GM13976 (cell line): ENCODE measurements at places on chromosomes 12 and 14.

DNA sequence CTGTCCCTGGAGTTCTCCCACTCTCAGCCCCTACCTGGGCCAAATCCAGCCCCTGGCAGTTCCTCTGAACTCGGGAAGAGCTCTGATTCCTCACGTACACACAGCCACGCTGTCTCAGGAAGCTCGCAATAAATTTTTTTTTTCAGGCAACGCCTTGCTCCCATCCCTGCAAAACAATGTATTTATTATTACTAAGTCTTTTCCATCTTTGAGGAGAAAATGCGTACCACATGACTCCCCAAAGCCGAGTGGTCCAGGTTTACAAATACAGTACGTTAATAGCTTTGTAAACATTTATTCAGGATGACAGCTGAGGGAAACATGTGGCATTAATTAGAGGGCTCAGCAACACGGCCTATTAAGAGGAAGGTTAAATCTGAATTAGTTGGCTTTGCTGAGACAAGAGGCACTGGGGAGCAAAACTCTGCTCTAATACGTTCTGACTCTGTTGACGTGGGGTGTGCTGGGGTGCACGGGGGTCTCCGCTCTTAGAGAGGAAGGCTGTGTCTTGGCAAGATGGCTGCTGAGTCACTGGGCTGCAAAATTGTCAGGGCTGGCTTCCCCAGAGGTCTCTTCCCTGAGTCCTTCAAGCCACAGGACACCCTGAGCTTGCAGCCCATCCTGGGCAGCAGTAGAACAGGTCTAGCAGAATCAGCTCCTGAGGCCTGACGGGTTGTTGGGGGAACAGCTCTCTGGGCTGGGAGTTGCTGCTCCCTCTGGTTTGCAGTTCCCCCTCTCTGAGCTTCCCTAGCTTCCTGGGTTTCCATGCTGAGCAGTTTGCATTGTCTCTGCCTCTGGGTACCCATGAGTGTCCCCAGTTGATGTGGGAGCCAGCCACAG is 185.2 kb upstream of the TBX3 start:
- DNase-seq = no peak

- no peak for DNase-seq
Observed at GRCh38 chr12:18496156-18496555, 234.8 kb downstream of the PIK3C2G start.

DNA sequence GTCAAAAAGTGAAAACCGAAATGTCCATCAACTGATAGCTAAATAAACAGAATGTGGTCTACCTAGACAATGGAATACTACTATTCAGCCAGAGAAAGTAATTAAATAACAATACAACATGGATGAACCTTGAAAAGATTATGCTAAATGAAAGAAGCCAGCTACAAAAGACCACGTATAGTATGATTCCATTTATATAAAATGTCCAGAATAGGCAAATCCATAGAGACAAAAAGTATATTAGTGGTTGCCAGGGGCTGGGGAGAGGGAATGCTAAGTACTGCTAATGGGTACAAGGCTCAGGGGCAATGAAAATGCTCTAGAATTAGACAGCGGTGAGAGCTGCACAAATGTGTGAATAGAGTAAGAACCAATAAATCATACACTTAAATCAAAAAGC is 29.9 kb downstream of the CDC42BPB start:
- no peak for DNase-seq

DNA sequence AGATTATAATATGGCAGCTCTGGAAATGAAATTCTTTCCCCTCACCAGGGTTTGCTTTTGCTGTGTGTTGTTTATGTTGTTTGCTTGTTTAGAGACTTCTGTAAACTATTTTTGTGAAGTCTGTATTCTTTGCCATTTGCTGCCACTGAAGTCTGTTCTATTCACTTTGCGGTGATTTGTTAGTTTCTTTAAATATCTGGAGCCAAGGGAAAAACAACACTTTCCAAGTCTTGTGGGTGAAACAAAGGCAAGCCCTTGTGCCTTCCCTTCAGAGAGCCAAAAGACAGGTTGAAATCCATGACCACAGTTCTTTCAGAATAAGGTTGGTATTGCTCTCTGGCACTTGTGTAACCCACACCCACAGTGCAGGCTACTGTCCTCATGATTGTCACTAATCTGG is 59.5 kb upstream of the RNU6-7 start:
- DNase-seq = no peak

DNA sequence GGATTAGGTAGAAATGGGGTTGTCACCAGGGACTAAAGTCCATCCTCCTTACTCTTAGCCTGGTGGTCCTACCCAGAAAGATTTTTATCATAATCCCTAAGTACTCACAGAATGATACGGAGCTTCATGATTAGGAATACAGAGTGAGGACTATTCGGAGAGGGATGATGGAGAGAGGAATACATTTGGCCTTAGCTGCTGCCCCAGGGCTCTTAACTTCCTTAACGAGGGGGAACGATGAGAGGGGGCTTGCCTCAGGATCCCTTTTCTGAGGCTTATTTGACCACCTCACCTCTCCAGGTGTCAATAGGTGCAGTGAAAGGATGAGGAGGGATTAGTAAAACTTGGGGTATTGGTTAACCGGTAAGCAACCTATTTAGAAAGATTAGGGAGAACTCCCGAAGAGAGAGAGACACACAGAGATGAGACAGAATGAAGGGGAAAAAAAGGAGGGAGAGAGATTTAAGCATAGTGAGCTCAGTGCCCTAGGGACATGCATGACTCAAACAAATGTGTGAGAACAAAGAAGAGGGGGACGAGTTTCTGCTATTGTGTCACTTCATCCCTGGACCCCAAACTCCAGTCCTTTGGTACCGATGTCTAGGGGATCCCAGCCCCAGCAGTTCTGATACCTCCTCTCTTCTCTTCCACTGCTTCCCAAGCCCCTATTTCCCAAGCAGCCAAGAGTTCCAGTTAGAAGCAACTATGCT is 1.1 kb downstream of the NFE2 start:
- DNase-seq = no peak

GRCh38 chr12:82627799-82628198 is 58.9 kb upstream of the TMTC2 start:
- peak; percentile 21 for DNase-seq

- no peak for DNase-seq
Observed at GRCh38 chr14:22952418-22952817, 4.5 kb downstream of the HAUS4 start.

DNA sequence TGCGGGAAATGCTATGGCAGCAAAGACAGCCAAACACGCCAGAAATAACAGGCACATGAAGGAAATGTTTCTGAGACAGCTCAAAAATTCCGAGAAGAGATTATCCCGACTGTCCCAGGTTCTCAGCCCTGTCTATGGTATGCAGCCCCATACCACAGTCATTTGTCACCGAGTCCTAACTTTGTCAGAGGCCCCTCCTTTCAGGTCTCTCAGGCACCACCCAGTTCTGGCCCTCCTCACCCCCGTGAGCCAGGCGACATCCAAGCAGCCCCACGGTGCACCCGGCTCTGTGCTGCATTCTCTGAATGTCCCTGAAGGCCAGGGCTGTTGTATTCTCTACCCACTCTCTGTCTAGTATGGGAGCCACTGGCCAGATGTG is 24.0 kb downstream of the SSH1 start:
- no peak for DNase-seq

GRCh38 chr12:83514372-83514771 is 827.7 kb downstream of the TMTC2 start:
- no peak for DNase-seq

DNA sequence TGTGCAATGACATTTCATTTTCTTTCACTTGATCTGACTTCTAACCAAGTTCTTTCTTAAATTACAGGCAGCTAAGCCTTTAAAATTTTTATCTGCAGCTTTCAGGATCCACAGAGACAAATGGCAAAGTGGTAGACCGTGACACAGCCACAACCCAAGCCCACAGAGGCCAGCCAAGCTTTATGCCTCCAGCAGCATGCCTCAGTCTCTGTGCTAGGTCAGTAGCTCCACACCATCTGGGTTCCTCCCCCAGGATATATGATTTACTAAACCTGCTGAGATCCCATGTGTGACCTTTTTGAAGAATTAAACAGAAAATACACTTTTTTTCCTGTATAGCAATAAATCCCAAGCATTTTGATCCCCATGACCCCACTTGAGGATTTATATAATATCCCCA is 290.4 kb upstream of the CAND1 start:
- DNase-seq = no peak

DNA sequence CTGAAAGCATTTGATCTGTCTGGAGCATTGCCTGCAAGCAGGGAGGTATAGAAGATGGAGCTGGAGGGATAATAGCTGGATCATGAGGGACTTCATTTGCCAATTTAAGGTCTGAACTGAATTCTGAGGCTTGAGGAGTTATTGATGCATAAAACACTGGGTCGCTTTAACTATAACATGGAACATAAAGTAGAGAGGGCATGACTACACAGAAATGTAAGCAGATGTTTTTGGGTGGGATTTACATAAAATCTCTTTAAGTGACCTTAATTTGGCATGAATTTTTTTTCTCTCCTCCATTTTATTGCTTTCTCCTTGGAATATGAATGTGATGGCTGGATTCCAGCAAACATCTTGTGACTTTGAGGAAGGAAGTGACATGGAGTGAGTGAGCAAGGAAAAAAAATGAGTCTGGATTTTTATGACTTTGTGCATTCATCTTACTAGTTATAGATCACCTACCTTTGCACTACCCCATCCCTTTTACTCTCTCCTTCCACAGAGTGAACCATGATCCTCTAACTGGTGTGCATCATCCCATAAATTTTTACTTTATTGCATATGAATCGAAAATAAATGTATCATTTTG is 356.0 kb downstream of the DUSP6 start:
- no peak for DNase-seq

DNA sequence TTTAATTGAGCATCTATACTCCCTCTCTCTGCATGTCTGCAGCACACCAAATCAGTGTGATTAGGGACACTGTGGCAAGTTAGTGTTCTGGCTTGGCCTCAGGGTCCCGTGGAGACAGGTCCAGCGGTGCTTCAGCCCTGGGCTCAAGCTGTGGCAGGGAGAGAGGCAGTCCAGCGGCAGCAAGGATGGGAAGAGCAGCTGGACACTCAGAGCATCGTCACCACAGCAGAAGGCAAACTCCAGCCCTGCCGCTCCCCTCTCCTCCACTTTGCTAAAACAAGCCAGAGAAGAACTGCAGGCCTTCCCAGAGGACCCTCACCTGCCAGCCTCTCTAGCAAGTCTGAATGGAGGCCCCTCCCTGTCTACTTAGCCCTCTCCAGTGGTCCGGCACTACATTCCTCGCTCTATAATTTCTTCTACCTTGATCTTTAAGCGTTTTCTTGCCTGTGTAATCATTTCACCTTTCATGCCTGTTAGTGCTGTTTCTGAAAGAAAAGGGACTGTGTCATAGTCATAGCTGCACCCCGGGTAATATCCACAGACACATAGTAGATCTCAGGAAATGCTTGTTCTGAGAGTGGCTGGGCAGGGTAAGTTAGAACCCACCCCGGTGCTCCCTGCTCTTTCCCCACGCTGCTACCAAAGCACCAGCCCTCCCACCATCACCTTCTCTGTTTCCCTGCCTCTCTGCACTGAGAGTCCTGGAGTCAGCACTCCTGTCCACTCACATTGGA is 22.1 kb downstream of the ZFP36L1 start:
- no peak for DNase-seq
